Kidney (tissue), 22 donors: ENCODE measurements at places on chromosomes 13 and 19.

DNA sequence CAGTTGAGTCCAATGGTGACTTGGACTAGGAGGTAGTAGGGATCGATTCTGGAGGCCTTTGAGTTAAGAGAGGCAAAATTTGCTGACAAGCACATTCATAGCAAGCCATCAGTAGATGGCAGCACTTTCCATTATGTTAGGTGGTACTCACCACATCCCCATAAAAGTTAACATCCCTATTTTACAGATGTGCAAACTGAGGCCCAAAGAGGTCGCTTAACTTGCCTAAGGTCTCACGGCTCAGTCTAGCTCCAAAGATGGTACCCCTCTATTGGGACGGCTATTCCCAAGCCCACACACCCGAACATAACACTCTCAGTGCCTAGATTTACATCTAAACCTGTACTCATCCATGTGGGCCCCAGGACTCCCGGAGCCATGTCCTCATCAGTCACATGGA is 21.5 kb upstream of the FOSB start:
- DNase-seq, result no peak

DNA sequence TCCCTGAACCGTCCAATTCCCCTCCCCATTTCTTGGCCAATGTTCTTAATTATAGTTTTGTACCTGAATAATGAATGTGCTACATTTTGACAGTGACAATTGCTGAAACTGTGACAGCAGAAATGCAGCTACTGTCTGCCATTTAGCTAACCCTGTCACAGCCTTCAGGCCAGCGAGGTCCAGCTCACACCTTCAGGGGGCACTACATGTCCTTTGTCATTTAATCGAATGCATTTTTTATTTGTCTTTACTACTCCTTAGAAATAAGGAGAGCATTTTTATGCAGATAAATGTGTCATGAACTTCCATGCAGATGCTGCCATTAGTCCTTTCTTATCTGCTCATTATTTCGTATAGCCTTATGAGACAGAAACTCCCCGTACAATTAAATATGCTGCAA is 159.9 kb downstream of the MZT1 start:
- no peak for DNase-seq

GRCh38 chr13:106088085-106088484 is 447.4 kb downstream of the EFNB2 start:
- peak; percentile 53 for DNase-seq

DNA sequence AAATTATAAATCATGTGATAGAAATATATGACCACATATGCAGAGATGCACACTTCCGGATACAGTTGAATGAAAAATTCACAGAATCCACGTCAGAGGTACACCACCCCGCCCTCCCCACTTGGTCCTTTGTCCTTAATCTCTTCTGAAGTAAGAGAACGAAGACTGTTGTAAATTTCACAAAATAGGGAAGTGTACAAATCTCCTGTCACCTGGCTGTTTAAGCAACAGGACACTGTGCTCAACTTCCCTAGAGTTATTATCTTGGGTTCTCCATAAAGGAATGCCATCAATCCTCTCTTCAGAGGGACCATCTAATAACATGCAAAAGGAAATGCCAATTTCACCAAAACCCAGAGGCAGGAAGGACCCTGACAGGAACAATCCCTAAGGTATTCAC is 10.5 kb upstream of the CEACAM6 start:
- DNase-seq, result no peak

DNA sequence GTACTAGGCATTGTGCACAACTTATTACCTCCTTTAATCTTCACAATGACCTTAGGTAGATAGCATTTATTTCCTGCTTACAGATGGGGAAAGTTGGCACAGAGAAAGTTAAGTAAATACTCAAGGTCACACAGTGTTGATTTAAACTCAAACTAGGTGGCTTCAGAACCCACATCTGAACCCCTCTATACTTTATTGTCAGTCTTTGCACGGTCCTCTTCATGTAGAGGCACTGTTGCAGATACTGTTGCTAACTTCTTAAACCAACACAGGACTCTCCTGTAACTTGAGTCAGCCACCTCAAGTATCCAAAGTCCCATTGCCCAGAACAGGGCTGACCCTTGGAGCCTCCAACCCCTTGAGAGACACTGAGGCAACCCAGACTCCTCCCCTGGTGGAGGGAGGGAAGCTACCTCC is 48.8 kb downstream of the FRY start:
- no peak for DNase-seq

DNA sequence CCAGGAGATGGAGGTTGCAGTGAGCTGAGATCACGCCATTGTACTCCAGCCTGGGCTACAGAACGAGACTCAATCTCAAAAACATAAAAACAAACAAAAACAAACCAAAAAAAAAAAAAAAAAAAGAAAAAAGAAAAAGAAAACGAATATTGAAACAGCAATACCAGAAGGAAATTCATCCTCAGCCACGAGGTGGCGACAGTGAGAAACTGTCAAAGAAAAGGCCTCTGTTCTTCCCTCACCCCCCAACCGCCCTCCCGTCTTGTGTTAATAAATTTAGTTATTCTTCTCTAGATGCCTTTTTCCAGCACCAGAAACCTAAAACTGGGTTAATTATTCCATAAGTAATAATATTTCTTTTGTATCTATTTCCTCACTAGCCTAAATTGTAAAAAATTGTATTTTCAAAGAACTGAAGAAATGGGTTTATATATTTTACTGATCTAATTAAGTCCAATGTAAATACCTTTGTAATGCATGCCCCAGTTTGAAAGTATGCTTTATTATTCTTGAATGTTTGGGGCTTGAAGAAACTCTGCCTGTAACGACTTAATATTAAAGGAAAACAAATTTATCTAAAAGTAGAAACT is 38.6 kb downstream of the LIG4 start:
- DNase-seq, result peak; percentile 27

GRCh38 chr19:19531951-19532805 is 3.5 kb downstream of the YJEFN3 start:
- DNase-seq, result peak; percentile 92

- DNase-seq, result no peak
Measured at GRCh38 chr19:23906835-23907234, 7.9 kb upstream of the ZNF726 start.

GRCh38 chr19:42098781-42099180 is 22.8 kb downstream of the ZNF574 start:
- no peak for DNase-seq

DNA sequence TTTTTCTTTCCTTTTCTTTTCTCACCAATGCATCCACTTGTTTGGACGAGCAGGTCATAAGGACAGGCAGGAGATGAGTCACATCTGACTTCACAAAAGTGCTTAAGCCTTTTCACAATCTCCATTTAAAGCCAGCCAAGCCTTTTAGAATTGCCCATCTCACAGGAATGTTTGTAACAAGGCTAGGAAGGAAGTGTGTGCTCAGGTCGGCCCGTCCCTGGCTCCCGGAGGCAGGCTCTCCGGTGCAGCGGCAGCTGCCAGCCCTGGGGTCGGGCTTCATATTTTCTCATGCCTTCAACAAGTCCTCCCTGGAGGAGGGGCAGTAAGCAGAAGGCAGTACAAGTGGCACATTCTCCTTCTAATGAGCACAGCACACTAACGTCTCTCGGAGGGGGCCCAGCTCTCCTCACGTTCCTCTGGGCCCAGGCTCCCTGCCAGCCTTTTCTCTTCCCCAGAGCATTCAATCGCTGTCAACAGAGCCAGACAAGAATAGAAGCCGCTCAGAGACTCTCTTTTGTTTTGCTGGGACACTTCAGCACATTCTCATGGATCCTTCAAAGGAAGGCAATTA is 180.5 kb downstream of the COL4A1 start:
- peak; percentile 51 for DNase-seq

DNA sequence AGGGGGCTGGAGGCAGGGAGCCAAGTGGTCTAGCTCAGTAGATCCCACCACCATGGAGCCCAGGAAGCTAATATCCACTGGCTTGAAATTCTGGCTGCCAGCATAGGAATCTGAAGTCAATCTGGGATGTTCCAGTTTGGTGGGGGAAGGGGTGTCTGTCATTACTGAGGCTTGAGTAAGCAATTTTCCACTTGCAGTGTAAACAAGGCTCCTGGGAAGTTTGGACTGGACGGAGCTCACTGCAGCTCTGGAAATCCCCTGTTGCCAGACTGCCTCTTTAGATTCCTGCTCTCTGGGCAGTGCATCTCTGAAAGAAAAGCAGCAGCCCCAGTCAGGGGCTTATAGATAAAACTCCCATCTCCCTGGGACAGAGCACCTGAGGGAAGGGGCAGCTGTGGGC is 349.2 kb upstream of the KLHL1 start:
- no peak for DNase-seq

GRCh38 chr19:50007170-50007569 is 18.0 kb downstream of the VRK3 start:
- DNase-seq, result no peak

GRCh38 chr13:79908381-79908780 is 427.4 kb downstream of the NDFIP2 start:
- DNase-seq, result no peak

DNA sequence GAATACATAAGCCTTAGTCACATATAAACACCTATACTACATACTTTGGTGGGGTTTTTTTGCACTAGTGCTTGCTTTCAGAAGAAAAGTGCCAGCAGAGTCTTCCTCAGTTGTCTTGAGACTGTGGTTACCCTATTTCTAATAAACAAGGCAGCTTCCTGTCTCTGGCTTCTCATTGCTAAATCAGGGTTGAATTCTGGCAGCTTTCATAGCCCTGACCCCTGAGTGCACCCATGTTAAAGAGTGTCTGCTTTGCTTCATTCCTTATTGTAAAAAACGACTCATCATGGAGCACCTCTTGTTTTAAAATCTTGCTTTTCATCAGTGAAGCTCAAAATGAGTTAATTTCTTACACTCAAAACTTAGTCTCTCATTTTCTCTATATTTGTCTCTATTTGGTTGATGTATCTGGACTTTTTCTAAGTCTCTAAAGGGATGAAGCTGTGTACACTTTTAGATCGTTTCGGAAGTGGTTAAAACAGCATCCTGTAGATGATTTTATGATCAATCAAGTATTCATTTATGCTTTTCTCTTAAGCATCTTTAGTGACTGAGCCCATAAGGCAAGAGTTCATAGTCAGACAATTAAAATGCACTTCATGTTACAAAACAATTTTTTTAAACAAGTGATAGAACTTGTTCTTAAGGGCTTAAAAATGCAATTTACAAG is 72.1 kb downstream of the KLF12 start:
- DNase-seq, result no peak

DNA sequence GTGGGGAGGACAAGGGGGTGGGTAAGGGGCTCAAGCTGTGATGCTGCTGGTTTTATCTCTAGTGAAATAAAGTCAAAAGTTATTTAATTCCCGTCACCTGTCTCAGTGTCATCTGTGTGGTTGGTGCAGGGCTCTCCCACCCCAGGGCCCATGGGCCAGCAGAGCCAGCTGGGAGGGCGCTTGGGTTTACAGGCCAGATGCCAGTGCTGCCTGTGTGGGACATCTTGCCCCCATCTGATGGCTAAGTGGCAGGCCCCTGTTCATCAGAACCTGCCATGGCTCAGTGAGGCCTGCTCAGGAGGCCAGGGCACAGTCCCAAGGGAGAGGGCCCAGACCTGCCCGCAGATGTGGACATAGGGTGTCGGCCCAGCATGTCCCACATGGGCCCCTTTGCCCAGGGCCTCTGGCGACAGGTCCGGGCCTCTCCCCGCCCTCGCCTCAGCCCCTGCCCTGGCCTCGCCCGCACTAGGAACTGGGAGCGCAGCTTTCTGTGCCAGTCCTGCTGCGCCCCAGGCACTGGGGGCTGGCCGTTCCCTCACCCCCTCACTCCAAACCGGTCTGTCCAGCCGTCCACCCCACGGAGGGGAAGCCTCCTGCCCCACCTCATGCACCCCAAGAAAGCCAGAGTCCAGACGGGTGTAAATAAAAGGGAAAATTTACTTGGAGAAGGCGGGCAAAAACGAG is 5.3 kb downstream of the ZNF296 start:
- DNase-seq, result no peak

DNA sequence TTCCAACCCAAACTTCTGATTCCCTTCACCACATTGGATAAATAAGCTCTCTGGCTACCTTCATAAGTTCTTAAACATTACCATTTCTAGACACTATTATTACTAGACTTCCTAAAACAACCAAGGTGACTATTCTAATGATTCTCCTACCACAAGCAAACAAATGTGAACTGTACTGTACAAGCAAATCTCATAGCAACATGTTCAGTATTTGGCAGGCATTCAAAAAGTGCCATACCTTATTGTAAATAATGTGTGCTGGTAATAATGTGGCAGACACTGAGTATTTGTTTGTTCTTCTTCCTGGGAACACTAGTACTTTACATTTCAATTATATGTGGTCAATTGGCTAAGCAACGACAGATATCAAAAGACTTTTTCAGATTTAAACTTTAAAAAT is 986.0 kb upstream of the SPRY2 start:
- DNase-seq, result no peak

DNA sequence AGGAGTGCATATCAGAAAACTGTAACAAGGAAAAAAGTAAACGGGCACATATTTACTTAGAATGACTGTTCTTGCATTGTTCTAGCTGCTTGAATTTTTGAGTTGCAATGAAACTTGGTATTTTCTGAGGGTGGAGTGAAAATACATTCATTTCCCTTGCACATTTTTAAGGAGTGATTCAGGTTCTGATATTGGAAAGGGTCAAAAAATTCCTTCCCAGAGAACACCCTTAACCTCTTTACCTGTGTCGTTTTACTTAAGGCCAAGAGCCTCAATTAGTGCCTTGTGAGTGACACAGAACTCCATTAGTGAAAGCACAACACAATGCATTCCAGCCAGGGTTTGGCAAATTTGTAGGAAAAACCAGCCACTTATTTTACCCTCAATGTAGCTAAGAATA is 2.3 kb downstream of the ITGBL1 start:
- DNase-seq, result no peak

DNA sequence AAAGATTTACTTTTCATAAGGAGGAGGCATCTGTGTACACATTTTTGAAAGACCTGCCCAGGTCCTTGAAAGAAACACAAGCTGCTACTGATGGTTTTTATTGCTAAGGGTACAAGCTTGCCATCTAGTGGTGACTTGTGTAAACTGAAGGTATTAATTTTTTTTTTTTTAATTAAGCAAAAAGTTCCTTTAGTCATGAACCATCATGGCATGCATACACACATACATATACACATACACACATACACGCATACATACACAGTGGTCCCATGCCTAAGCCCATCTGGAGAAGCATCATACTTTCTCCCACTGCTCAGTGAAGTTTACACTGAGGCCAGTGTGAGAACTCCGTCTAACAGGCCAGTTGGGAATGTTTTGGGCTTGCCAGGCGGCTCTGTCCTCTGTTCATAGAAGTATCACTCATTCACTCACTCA is 312.5 kb downstream of the DCLK1 start:
- no peak for DNase-seq

DNA sequence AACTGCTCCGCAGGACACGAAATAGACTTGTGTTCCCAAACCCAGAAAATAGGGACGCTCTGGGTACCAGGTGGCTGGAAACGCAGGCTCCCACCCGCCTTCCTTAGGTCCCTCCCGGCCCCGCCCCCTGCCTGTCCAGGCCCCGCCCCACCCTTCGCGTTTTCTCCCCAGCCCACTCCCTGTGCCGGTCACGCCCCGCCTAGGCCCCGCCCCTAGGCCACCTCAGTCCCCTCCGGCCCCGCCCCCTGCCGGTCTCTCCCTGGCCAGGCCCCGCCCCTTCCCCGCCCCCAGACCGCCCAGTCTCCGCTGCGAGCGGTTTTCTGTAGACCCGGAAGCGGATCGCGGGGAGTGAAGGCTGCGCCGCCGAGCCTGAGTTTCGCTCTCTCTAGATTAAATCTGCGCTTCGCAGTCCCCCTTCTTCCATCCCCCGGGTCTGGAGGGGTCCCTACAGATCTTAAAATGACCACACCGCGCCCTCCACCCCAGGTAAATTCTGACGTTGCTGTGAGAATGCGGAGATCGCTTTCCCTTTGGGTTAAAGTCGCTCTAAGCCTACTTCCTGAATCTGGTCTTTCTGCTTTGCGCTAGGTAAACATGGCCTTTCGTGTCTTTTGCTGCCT is 3.7 kb upstream of the ZNF665 start:
- DNase-seq, result peak; percentile 99
